ENCODE measurements at places on chromosomes 5 and 9.

- no peak for DNase-seq
Observed at GRCh38 chr5:72302171-72302570, 17.9 kb downstream of the MRPS27 start.

DNA sequence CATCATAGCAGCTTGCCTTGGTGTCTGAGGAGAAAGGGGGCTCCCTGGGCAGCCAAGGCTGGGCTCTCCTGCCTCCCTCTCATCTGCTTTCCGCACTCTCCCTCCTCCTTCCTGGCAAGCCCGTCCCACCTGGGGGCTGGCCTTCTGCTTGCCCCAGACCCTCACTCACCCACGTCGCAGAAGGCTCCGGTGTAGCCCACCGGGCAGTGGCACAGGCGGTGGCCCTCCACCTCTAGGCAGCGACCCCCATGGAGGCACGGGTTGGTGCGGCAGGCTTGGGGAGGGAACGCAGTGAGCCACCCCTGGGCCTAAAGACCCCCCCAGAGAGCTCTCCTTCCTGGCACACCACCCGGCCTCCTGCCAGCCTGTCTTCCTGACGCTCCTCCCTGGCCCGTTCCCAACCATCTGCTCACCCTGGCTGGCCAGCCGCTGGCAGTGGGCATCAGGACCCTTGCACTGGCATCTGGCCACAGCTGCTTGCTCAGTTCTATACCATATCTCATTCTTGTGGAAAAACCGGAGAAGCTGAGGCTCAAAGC is 4.2 kb upstream of the PFN3 start:
- no peak for DNase-seq

GRCh38 chr5:60668686-60669304 is 31.2 kb downstream of the DEPDC1B start:
- DNase-seq: peak; percentile 21

DNA sequence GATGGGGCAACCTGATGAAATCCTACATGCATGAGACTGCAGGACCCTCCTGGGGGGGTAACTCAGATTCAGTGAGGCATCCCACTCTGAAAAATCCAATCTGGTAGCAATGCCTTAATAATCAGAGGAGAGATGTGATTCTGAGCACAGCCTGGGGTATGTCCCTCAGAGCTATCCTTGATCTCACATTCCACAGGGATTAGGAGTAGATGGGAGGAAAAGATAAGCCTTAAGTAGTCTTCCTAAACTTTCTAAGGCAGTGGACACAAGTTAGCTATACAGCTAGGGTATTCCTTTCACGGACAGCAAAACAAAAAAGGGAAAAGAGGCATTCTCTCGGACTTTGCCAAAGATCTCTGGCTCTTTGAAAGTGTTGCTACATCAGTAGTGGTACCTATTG is 3.9 kb upstream of the SPATA9 start:
- DNase-seq: no peak

GRCh38 chr9:18056269-18056992 is 417.5 kb upstream of the ADAMTSL1 start:
- DNase-seq: no peak

DNA sequence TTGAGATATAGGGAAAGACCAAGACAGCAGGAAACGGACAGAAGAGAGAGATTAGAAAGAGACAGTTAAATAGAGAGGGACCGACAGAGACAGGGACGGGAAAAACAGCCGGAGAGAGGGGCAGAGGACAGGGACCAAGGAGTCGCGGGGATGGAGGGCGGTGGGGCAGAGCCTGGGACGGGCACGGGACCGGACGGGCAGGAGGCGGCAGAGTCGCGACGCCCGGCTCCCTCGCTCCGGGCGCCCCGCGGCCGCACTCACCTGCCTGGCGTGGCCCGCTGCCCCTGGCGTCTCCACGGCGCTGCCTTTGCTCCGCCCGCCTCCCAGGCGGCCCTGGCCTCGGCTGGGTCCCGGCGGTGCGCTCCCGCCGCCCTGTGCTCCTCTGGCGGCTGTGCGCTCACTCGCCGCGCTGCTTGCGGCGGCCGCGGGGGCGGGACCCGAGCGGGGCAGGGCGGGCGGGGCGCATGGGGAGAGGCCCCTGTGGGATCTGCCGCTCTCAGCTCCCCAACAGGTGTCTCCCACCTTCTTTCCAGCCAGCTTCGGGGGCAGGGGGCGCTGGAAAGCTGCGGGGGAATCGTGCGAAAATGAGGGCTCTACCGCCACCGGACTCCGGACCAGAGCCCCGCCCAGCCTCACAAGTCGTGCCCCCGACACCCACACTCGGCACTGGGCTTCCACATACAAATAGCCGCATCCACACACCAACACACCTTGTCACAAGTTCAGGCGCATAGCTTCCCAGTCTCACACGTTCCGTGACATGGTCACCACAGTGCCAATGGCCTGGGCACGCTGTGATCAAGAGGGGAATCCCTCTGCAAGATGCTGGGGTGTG is at the start of gene ARID3C:
TSS of gene ARID3C (minus strand) at position 411 of the 835 bp plus-strand sequence. CDS start 1,052 bp downstream, outside the sequence.
- peak; percentile 62 for DNase-seq
